ENCODE measurements at places on chromosomes 5 and 9.

DNA sequence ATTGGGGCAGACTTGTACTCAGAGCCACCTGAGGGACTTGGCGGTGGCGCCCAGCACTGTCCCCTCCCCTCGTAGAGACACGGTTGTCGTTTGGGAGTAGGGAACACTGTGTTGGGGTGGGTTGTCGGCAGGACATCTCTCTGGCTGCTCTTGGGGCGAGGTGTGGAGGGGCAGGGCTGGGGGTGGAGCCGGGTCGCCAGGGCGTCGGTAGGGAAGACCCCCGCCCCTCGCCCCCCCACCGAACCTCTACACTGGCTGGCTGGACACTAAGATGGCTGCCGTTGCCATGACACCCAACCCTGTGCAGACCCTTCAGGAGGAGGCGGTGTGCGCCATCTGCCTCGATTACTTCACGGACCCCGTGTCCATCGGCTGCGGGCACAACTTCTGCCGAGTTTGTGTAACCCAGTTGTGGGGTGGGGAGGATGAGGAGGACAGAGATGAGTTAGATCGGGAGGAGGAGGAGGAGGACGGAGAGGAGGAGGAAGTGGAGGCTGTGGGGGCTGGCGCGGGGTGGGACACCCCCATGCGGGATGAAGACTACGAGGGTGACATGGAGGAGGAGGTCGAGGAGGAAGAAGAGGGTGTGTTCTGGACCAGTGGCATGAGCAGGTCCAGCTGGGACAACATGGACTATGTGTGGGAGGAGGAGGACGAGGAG lies 778 bp downstream of the TRIM41 start:
- DNase-seq: no peak

DNA sequence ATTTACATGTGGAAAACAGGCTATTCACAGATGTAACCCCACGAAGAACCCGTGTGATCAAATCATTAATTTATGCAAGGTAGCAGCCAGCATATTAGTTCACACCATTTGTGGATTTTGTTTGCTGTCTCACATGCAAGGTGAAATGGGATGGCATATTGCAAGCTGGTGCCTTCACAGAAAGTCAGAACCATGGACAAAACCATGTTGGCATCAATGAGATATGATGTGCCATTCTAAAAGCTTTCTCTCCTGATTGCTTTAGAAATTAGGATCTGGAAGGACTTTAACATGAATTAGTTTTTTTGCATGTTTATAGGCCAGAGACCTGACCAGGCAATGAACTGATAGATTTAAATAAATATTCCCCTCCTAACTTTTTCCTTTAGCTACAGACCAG lies 129.3 kb downstream of the SEMA6A start:
- no peak for DNase-seq

DNA sequence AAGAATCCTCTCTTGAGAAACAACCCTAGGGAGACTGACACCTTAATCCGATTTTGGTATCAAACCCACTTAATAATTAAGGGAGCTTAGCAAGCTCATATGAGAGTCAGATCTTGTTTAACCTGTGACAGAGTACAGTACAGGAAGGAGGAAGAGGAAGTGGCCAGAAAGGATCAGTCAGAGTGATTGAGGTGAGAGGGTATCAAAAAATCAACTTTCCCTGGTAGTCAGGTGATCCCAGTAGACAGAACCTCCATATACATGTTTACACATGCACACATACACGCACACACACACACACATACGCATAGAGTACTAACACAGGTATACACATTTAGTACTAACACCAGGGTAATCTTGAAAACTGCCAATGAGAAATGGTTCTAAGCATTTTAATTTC lies 56.8 kb downstream of the GLIS3 start:
- no peak for DNase-seq

DNA sequence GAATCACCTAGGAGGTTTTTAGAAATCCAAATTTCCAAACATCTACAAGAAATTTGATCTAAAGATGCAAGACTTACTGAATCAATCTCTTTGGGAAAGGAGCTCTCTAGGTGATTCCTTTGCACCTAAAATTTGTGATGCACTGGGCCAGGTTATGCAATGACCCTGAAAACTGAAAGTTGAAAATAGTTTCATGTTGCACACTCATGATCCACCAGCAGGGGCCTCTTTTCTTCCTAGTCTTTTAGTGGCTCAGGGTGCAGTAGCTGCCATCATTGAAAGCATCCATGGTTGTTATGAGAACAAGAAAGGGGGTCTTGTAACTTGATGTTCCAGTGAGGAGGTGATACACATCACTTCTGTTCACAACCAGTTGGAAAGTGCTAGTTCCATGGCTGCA lies 486.8 kb downstream of the PSAT1 start:
- DNase-seq: no peak

DNA sequence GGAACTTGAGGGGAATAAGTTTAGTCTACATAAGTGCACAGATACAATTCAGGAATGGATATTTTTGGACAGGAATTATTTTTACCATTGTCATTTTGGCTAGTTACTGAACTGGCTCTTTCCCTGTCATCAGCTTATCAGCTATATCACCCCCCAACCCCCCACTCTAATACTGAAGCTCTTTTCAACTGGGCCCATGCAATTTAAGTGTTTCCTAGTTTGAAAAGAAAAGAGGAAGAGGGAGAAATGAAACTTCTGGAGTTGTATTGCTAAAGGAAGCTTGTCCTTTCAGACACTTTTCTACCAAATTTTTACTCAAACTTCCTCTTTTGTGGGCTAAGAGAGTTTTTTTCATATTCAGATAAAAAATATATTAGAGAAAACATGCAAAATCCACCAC lies 18.5 kb upstream of the TIMD4 start:
- DNase-seq: no peak

GRCh38 chr9:34440017-34440416 lies 18.4 kb downstream of the FAM219A start:
- no peak for DNase-seq

- no peak for DNase-seq
These were observed 61.5 kb downstream of the LNPEP start for GRCh38 chr5:96997265-96997859.

GRCh38 chr9:92669527-92669889 lies 423 bp downstream of the IPPK start:
- no peak for DNase-seq

DNA sequence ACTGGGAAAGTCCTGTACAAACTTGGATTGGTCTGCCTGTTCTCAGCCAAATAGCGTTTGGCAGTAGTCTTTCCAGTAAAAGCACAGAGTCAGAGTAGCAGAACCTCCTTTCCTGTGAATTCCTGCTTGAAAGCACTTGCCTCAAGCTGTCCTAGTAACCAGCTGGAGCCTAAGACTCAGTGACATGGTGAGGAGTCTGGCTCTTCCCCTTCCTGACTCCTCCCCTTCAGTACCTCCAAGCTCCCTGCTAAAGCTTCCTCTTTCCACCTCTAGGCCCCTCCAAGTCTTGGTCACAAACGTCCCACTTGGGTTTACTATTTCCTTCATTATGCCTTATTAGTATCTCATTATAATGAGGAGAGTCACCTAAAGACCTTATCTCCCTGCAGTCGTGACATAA lies 21.4 kb upstream of the FAM81B start:
- DNase-seq: no peak

DNA sequence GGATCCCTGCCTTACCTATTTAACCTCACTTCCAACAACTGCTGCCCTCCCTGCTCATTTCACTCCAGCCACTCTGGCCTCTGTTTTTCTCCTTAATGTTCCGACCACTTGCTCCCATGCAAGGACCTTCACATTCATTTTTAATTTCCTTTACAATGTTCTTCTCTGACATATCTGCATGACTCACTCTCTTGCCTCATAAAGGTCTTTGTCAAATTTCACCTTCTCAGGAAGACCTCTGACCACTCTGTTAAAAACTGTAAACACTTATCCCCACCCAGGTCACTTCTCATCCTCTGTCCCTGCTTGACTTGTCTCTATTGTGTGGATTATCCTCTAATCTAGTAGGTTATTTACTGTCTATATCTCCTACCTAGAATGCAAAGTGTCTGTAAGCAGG lies 751.2 kb downstream of the BRINP1 start:
- no peak for DNase-seq

- DNase-seq: no peak
These were observed 64.2 kb upstream of the GNE start for GRCh38 chr9:36322462-36322861.

DNA sequence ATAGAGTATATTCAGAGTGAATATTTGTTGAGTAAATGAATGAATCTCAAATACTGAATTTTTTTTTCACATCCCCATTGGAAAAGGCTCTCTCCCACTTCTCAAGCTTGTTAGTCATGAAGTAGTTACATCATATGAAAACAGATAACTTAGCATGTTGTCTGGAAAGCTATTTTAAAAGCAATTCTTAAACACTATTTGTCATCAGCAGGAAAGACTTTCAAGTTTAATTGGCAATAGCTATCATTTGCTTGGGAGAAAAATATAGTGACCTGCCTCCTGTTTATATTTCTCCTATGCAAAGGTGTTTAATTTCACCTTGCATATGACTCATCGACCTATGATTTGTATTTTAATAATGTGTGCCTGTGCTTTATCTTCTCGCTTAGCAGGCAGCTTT lies 499.8 kb upstream of the GRIA1 start:
- no peak for DNase-seq

- DNase-seq: no peak
These were observed 73.1 kb upstream of the CCDC112 start for GRCh38 chr5:115369430-115370144.

DNA sequence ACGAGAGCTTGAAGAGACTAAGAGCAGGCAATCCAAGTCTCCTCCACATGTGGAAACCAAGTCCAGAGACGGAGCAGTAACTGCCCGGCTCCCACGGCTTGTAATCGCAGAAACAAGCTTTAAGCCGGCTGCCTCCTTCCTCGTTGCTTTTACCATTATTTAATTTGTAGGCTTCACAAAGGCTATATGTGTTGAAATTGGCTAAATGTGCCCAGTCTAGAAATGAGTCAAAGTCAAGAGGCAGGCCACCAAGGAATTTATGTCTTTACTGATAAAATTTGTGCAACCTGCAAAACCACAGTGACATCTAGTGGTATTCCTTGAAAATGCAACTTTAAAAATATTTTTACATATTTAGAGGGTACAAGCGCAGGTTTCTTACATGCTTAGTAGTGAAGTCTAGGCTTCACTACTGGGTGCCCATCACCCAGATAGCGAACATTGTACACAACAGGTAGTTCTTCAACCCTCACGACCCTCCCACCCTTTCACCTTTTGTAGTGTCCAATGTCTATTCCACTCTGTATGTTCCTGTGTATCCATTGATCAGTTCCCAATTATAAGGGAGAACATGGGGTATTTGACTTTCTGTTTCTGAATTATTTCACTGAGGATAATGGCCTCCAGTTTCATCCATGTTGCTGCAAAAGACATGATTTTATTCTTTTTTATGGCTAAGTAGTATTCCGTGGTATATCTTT lies 33.5 kb upstream of the EBF1 start:
- no peak for DNase-seq

DNA sequence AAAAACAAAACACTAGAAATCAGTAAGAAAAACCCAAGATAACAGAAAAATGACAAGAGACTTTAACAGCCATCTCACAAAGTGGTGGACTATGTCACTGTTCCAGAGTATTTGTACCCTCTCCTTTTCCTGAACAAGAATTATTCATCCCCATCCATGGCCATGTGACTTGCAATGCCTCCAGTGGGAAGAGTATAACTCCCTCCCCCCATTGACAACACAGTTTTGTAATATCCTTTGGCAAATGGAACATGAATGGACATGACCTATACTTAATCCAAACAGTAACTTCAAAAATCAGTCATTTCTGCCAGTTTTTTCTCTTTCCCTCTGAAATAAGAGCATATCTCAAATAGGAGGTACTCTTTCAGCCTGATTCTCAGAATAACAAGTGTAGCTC lies 33.9 kb downstream of the PTBP3 start:
- no peak for DNase-seq

DNA sequence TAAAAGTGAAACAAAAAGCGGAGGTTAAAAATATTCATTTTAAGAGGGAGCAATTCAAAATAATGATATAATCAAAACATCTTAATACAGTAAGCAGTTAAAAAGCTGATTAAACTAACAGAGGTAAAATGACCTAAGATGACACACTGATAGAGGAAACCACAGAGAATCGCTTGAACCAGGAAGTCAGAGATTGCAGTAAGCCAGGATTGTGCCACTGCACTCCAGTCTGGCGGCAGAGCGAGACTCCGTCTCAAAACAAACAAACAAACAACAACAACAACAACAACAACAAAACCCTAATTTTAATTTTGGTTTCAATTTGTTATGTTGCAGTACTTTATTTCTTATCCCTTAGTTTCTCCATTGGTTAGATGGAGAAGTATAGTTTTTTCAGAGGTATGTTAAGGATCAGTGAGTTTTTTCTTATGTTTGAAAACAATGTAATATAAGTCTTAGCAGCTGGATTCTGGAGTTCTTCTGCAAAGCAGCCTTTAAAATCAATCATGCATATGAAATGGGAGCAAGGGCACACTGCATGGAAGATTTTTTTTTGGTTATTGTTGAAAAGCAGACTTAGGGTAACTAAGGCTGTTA lies 58.5 kb downstream of the MLANA start:
- DNase-seq: no peak

GRCh38 chr9:133786371-133786753 lies 48.2 kb upstream of the SARDH start:
- DNase-seq: no peak

DNA sequence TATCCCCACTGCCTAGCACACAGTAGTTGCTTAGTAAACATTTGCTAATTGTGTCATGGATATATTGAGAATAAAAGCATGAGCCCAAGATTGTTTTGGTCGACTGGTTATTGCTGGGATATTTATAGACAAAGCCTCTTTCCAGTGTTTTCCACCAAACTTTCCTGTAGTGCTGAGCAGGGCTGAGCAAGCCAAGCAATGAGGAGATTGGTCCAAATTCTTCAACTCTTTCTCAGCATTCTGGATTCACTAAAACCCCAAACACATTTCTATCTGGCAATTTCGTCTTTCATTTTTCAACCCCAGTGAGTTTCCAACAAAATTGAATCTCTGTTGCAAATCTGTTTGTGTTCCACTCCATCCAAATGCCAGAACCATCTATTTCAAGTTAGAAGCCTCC lies 31.9 kb upstream of the TARS1 start:
- DNase-seq: no peak

GRCh38 chr5:153629027-153629895 lies 138.8 kb downstream of the GRIA1 start:
- no peak for DNase-seq

DNA sequence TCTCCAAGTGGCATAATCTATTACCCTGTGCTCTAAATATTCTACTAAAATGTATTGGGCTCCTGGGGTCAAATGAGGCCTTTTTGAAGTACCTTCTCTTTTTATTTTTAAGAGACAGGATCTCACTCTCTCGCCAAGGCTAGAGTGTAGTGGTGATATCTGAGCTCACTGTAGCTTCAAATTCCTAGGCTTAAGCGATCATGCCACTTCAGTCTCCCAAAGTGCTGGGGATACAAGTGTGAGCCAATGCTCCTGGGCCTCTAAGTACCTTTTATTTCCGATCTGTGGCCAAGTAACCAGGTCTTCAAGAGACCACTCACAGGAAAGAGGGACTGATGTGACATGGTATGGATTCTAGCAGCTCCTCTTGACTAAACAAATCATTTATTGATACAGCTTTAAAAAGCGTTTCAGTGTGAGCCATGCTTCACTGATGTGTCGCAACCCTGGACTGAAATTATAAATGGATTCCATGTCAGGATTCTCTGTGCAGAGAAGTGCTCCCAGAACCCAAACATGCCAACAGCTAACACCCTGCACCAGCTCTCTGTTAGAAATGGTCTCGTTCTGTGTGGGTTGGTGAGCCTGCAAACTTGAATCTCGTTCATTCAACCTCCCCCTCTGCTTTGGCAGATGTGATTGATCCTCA lies 477.8 kb downstream of the HINT1 start:
- DNase-seq: no peak

- DNase-seq: no peak
These were observed 42.3 kb upstream of the DMAC1 start for GRCh38 chr9:7841831-7842230.

All from activated naive CD8-positive, alpha-beta T cell treated with anti-CD3 and anti-CD28 coated beads, Interleukin-2, amount 50 U/mL, for 16 hours (primary cell).